ENCODE measurements at places on chromosomes 6 and 20.

DNA sequence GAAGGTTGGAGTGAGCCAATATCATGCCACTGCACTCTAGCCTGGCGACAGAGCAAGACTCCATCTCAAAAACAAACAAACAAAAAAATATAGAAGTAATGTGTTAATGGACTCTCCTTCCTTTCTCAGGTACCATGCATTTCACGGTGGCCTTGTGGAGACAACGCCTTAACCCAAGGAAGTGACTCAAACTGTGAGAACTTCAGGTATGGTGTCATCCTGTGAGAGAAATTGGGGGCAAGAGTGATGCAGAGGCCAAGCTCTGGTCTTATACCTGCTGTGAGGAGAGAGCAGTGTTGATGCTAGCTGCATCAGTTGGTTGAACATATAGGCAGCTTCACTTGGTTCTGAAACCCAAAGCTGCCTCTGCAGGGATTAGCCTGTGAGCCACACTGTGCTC is 6.2 kb downstream of the ITCH start:
- no peak for DNase-seq

DNA sequence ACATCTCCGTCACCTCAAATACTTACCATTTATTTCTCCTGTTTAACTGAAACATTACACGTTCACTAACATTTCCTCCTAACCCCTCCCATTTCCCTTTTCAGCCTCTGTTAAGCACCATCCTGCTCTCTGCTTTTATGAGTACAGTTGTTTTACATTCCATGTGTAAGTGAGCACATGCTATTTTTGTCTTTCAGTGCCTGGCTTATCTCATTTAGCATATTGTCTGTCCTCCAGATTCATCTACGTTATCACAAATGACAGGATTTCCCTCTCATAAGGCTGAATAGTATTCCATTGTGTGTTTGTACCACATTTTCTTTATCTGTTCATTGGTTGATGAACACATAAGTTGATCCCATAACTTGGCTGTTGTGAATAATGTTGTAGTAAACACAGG is 22.7 kb downstream of the TAF11 start:
- DNase-seq: no peak

GRCh38 chr6:13762611-13763441 is 51.2 kb upstream of the RANBP9 start:
- DNase-seq: no peak

DNA sequence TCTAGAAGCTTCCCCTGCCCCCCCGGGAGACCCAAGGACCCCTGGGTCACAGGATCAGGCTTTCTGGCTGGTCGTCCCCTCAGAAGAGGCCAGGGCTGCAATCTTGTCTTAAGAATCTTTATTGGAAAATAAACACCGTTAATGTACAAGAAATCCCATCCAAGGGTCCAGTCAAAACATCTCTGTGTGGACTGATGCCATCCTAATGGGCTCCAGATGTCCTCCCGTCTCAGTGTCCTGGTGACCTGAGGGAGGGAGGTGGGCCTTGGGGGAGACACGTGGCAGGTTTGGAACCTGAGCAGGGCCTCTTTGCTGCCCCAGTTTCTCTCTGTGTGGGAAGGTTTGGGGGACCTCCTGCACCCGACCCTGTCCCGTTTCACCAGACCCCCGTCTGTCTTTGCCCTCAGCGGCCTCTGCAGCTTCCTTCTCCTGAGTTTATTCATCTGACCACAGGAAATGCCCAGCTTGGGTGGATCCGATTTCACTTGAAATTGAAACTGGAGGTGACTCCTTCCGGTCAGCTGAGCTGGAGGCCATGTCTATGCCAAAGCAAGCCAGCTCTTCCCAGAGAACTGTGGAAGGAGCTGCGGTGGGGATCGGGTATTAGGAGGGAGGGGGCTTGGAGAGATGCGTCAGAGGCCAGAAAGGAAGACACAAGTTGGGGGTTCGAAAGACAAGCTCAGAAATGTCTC is 75.1 kb downstream of the SLC2A10 start:
- DNase-seq: no peak
